Esophagus mucosa (tissue), 1 donor: ENCODE measurements at places on chromosomes 7 and 10. TPM values are rescaled to one million over a fixed set of nuclear protein-coding genes. Genes with fewer than 3 reads are reported as not detected.

- ATAC-seq, result no peak
Measured at GRCh38 chr7:139393621-139394211, 34.0 kb downstream of the LUC7L2 start.

DNA sequence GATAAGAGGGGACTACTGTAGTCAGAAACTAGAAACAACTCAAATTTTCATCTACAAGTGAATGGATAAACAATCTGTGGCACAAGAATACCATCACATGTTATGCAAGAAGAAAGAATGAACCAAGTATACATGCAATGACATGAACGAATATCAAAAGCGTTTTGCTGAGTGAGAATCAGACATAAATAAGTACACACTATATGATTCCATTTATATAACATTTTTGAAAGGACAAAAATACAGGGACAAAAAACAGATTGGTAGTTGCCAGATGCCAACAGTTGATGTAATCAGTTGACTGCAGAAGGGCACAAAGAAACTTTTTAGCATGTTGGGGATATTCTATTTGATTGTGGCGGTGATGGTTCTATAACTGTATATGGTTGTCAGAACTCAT lies 33.6 kb downstream of the CTNNA3 start:
- no peak for ATAC-seq

DNA sequence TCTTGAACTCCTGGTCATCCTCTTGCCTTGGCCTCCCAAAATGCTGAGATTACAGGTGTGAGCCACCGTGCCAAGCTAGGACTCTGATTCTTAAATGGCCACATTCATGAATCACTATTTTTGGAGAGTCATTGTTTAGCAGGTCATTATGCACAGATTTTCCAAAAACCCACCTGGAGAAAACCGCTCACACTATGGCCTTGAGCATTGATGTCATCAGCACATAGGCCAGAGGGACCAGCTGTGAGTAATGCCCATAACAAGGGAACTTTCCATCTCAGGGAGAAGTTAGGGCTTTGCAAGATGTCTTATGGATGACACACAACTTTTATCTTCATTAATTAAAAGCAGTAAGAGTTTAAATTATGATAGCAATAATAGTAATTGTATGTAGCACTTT lies 86.4 kb upstream of the KIF5B start:
- ATAC-seq, result no peak

GRCh38 chr10:114905450-114905849 lies 32.5 kb upstream of the TRUB1 start:
- ATAC-seq, result peak; percentile 98

- no peak for ATAC-seq
Measured at GRCh38 chr10:14468023-14468441, 137.3 kb upstream of the FRMD4A start.

DNA sequence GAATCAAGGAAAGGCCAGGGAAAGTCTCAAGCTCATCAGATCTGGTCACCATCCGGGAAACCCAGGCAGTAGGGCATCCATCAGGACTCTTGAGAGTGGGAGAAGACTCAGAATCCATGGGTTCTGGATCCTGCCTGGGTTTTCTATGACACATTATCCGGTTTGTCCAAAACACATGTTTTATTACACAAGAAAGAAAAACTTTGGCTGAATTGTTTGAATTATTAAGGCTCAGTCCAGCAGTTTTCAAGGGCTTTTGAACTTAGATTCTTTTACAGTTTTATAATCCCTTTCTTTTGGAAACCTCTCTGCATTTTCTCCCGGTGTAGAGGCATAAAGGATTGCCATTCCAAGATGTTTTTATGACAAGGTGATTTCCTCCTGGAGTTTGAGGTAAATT lies 528.5 kb upstream of the MGMT start:
- no peak for ATAC-seq

GRCh38 chr10:3755440-3756359 lies 29.3 kb downstream of the KLF6 start:
- ATAC-seq, result no peak

- ATAC-seq, result no peak
Measured at GRCh38 chr10:15378569-15378968, 7.5 kb upstream of the FAM171A1 start.

GRCh38 chr7:158740013-158740656 lies 35.5 kb upstream of the NCAPG2 start:
- peak; percentile 66 for ATAC-seq

Gene TBL2
- total RNA-seq, result 19.2 TPM

DNA sequence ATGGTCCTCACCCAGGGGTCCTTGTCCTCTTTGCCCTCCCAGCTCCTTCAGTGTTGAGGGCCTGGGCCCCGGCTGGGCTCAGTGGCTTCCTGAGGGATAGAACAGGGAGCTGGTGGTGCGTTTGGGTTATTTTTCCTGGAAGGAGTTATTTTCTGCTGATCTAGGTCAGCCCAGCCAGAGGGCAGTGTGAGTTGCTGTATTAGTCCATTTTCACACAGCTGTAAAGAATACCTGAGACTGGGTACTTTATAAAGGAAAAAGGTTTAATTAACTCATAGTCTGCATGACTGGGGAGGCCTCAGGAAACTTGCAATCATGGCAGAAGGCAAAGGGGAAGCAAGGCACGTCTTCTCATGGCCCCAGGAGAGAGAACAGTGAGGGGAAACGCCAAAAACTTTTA lies 122.4 kb upstream of the PCBD1 start:
- no peak for ATAC-seq

DNA sequence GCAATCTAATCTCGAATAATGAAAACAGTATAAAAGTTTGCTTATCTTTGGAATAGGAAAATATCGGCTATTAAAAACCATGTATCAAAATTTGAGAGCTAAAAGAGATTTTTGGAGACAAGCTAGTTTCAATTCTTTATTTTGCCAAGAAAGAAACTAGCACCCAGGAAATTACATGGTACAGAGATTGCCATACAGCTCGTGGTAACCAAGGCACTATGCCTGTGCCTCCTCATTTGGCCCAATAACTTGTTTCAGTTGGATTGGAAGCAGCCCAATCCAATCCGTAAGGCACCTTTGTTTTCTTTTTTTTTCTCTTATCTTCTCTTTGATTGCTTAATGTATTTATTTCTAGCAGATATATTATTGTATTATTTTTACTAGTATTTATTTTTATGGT lies 55.0 kb downstream of the GNAI1 start:
- no peak for ATAC-seq

Gene PVRIG
- 0.36 TPM for total RNA-seq

GRCh38 chr7:103810112-103810744 lies 179.2 kb downstream of the RELN start:
- no peak for ATAC-seq

GRCh38 chr10:97407952-97408248 lies 6.8 kb upstream of the RRP12 start:
- no peak for ATAC-seq

Gene PNLIPRP2
- total RNA-seq, result not detected

DNA sequence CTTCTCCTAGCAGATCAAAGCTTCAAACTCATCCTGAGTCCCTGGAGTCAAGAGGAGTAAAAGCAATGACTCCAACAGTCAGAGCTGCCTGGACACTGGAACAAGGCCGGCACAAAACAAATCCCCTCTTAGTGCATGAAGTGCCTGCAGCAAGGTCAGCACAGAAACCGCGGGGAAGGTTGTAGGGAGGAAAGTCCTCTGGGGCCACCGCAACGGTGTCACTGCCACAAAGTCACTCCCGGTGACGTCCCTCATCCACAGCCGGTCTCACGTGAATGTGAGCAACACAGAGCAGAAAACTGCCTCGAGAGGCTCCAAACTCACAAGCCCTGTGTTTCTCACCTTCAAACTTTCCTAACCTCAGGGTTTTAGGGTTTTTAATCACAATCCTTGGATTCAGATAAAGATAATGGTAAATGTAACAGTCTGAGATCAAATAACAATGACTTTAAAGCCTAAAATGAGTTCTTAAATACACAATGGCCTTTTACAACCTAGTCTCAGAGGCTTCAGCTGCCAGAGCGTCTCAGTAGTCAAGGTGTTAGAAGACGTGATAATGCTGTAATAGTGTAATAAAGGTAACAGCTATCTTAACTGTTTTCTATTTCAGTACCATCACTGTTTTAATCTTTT lies 274.3 kb downstream of the ZMYND11 start:
- no peak for ATAC-seq

DNA sequence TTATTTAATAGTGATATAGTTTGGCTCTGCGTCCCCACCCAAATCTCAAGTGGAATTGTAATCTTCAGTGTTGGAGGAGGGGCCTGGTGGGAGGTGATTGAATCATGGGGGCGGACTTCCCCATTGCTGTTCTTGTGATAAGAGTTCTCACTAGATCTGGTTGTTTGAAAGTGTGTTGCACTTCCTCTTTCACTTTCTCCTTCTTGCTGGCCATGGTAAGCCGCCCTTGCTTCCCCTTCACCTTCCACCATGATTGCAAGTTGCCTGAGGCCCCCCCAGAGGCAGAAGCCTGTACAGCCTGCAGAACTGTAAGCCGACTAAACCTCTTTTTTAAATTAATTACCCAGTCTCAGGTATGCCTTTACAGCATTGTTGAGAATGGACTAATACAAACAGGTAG lies 101.4 kb downstream of the MTPAP start:
- ATAC-seq, result no peak

GRCh38 chr10:60140651-60141632 lies 234.6 kb upstream of the CCDC6 start:
- ATAC-seq, result peak; percentile 32

GRCh38 chr7:122300211-122300932 lies 4.2 kb downstream of the FEZF1 start:
- no peak for ATAC-seq

- peak; percentile 42 for ATAC-seq
Measured at GRCh38 chr7:28078036-28078901, 102.3 kb downstream of the JAZF1 start.

- no peak for ATAC-seq
Measured at GRCh38 chr10:73244866-73245477, 2.1 kb downstream of the DNAJC9 start.

DNA sequence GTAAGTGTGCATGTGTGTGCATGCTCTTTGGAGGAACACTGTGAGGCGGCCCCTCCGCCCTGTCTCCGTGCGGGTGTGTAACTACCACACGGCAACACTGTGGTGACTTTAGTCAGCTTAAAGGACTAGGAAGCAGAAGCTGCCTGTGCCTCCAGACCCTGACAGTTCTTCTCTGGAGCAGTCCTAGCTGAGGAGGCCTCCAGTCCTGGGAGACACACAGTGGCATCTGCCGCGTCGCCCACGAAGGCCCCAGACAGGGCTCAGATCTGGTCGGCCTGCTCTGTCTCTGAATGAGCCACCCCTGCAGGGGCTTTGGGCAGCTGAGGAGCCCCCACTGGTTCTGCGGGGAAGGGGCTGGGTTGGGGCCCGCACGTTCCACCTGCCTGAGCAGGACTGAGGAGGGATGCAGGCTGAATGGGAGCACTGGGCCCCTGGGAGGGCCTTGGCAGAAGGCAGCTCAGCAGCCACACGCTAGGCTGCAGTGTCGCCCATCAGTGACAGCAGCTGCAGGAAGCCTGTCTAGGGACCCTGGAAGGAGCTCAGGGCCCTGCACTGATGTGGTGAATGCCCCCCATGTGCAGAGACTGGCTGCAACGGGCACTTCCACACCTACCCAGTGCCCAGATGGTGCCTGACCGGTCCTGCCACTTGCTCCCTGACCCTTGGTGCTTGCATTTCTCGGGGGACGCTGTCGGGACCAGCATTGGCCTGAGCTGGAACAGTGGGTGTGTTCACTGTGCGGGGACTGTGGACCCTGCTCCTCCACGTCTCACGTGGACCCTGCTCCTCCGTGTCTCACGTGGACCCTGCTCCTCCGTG lies 27.3 kb upstream of the KNDC1 start:
- ATAC-seq, result no peak

DNA sequence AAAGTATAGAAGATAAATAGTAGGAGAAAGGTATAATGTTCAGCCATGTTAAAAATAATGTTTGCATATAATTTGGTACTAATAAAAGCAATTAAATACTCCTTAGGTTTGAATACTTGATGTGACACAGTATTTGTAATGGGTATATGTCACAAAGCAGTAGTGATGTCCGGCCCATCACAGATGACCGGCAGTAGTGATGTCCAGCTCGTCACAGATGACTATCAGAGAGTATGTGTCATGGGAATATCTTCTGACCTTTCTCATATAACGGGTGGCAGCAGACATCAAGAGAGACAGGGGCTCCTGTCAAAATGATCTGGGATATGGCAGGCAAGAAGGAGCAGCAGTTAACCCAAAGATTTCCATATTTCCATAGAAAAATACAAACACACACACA lies 477.4 kb upstream of the KLF6 start:
- no peak for ATAC-seq

Gene MYOF
- 134 TPM for total RNA-seq

DNA sequence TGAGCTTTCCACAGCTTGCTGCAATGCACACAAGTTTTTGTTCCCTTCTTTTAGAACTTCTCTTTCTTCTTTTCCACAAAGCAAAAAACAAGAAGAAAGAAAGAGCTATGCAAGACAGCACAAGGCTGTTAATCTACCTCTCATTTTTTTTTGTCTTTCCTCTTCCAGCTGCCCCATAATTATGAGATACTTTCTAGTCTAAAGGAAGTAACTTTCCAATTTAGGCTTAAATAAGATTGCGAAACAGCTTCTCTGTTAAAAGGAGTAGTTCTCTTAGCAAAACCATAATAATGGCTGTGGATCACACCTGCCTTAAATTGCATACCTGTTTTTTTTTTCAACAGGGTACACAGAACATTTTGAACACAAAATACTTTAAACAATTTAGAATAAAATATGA lies 56.0 kb downstream of the NDUFB2 start:
- ATAC-seq, result no peak
